NCI-H2227 treated with DMSO at 0.1 percent for 48 hours (cell line): ENCODE measurements at places on chromosomes 13 and 19.
A peak's percentile ranks its signal among the peaks of the same experiment; 100 is the strongest.

DNA sequence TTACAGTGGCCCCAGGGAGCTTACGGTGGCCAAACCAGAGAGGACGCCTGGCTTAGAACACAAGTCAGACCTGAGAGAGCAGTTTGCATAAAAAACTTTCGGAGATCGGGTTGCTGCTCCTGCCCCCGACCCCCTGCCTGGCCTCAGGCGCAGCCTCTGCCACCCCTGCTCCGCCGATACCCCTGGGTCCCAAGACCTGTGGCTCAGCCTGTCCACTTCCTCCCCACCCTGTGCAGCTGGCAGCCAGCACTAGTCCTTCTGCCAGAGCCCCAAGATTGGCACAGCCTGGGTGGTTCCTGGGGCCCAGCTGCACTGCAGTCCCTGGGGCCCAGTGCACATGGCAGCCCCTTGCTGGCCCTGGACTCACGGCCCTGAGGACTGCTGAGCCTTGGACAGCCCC, 56.2 kb upstream of the SOX1 start:
- DNase-seq: no peak

DNA sequence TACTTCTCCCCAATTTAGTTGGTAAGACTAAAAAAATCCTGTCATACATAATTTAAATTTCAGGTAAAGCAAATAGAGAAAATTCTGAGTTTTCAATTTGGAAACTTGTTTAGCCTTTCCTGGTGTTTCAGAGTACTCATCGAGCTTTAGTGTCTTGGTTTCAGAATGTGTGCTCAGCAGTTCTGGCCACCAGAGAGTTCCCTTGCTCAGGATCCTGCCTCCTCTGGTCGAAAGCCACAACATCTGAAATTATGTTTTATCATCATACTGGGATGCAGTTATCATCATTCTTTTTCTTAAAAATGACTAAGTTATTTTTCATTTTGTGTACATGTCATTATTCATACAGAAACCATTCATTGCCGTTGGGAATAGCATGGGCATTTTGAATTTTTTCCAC, 263.2 kb upstream of the SPRY2 start:
- DNase-seq: no peak

DNA sequence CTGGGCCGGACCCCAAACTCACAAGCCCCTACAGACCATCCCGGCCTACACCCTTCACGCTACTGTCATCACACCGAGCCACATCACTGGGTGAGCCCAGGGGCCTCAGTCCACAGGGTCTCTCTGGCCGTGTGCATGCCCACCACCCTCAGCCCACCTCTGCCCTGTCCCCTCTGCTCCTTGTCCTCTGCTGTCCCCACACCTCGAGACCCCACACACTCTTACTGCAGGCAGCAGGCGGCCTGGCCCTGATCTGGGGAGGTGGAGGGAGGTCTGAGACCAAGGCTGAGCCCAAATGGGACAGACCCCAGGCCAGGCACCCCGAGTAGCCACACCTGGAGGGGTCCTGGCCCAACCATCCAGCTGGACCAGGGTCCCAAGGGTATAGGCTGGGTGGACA, 35.2 kb downstream of the PEPD start:
- DNase-seq: no peak

DNA sequence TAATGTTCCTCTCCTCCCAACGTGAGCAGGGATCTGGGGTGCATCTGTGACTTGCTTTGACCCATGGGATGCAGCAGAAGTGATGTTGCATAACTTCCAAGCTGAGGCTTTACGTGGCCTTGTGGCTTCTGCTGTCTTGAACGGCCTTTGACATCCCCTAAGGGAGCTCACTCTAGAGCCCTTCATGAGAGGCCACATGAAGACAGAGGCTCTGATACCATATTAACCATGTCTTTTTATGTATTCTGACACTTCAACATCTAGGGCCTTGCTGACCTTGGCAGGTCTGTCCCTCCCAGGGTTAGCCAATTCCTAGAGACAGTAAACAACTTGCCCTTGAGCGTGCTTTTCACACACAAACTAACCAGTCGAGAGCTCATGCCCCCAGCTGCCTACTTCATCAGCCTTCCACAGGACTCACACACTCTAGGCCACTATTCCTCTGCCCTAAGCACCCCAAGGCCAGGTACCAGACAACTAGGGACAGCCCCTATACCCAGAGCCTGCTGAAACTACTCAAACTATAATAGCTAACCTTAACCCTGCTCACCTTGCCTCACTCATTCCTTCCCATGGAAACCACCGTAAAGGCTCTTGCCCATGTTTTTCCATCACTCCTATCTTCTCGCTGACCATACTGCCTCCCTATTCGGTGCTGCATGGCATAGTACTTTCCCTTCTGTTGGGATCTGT, 45.4 kb downstream of the CCDC70 start:
- DNase-seq: no peak

DNA sequence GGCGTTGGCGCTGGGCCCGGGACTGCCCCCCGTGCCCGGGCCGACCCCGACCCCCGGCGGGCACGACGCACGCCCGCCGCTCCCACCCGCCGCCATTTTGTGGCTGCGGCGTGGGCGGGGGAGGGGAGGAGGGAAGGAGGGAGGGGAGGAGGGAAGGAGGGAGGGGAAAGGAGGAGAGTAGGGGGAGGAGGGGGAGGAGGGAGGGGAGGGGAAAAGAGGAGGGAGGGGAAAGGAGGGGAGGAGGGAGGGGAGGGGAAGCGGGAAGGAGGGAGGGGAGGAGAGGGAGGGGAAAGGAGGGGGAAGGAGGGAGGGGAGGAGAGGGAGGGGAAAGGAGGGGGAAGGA, at the start of gene BTBD2:
Gene BTBD2 (minus strand): TSS at position 107 of the 343 bp plus-strand sequence. CDS start 11 bp downstream, at position 96.
- no peak for DNase-seq

- DNase-seq: no peak
Measured at GRCh38 chr13:29067306-29067945, 247.3 kb downstream of the MTUS2 start.

DNA sequence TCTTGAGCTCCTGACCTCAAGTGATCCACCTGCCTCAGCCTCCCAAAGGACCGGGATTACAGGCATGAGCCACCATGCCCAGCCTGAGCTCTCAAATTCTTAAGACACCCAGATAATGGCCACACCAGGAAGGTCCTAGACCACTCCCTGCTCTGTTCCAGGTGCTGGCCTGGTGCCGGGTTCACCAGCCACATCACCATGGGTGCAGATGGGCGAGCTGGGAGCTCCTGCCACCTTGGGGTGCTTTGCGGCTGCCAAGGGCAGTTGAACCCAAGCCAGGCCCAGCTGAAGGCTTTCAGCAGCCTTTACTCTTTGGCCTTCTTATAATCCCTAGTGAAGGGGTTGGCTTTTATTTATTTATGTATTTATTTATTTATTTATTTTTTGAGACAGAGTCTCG, 4.9 kb downstream of the HPN start:
- DNase-seq: no peak

DNA sequence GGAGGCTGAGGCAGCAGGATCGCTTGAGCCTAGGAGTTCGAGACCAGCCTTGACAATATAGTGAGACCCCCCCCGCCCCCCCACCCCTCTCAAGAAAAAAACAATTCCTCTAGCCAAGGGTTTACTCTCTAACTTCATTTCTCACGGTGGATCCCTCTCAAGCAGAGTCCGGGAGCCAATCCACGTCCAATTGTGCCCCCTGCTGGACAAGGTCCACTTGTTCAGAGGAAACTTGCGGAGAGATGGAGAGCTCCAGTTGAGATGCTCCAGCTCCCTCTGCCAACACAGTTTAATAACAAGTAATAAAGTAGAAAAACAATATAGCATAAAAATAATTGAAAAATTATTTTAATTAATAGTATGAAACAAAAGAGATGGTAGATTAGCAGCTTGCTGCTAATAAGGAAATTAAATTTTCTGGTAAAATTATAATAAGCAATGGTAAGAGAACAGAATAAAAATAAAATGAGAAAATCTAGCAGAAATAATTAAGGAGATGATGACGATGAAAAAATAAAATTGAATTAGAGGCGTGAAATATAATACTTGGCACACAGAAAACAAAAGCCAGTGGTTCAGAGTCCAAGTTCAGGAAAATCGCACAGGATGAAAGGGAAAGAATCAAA, 14.5 kb upstream of the SIGLEC14 start:
- DNase-seq: peak; percentile 35

DNA sequence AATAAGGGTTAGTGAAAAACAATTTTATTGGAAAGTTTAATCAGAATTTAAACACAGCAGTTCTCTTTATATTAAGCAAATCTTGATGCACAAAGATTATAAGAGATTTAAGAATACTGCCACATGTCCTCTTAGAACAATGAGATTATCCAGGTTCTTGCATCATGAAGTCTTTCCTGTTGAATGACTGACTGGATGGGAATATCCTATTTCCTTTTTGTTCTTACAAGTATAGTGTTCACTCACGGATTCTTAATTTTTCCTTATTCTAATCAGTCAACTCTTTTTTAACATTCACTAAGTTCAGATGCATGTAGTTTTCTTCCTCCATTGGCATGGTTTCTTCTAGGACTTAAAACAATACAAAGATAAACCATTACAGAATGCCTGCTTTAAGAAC, 10.1 kb downstream of the URI1 start:
- DNase-seq: no peak

DNA sequence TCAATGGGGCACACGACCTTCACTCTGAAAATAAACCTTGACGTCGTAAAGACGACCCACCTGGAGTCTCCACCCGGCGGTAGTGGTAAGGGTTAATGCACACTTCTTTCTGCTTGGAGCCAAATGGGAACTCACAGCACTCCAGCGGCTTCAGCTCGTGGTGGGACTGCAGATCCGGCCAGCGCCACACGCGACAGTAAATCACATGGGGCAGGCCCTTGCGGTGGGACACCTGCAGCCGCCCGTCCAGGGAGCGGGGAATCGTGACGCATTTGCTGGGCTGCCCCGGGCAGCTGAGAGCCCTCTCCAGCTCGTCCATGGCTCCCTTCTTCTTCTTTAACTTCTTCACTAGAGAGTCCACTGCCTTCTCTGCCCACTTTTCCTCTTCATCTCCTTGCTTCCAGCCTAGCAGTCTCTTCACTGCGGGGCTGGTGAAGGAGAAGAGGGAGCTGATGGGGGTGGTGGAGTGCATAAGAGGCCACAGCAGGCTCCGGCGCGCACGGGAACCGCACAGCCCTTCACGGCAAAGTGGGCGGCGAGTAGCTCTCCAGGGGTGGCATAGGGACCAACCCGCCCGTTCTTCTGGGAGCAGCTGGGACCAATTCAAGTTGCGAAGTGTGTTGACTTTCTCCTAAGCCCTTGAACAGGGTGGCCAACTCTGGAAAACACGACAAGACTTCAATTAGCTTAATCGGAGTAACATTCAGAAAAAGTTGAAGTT, 40.7 kb downstream of the SMAD9 start:
- no peak for DNase-seq

DNA sequence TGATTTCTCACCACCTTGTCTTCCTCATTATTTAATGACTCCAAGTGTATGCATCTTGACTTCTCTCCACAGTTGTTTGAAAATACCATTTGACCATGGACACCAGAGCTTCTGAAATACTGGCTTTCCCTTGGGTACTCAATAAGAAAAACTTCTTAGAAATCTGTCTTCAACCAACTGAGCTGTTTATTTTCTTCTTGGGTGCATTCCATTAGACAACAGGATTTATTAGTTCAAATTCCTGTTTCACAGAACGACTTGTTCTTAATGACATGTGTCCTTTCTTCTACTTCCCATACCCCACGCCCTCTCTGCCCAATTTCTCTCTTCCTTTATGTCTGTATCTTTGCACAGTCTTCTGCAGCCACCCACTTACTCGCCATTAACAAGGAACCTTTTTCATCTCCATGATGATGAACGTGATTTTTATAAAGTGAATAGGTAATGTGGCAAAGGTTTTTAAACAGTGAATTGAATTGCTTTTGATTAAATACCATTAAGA, 11.3 kb upstream of the ITM2B start:
- DNase-seq: no peak

- DNase-seq: peak; percentile 66
Measured at GRCh38 chr19:4749870-4750590, 26.4 kb upstream of the DPP9 start.

GRCh38 chr19:45413497-45413896, 7.1 kb downstream of the POLR1G start:
- no peak for DNase-seq

GRCh38 chr13:39419068-39419467, 183.9 kb downstream of the LHFPL6 start:
- DNase-seq: no peak

DNA sequence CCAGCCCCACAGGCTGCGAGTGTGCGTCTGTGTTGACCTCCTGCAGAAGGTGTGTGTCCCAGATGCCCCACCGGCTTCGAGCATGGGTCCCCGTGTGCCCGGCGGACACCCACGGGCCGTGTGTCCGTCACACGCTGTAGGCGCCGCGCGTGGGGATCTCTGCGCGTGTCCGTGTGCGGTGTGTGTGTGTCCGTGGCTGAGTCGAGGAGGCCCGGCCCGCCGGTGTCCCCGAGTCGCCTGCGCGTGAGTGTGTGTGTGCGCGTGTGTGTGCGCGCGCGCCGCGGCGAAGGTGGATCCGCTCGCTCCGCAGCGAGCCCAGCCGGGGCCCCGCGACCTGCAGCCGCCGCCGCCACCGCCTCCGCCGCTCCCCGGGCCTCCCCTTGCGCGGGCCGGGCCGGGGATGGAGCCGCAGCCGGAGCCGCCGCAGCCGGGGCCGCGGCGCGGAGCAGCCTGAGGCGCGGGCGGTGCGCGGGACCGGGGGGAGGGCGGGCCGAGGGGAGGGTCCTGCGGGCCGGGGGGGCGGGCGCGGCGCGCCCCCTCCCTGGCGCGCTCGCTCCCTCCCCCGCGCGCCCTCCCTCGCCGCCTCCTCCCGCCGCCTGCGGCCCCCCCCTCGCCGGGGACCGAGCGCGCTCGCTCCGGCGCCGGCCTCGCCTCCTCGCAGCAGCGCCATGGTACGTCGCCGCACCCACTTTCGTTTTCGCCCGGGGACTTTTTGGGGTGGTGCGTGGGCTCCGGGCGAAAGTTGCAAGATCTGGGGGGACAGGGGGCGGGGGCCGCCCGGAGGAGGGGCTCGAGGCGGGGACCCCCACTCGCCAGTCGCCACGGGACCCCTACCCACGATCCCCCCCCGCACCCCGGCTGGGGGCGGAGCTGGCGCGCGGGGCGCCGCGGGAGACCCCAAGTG, 7.1 kb upstream of the NFIC start:
- peak; percentile 6 for DNase-seq

DNA sequence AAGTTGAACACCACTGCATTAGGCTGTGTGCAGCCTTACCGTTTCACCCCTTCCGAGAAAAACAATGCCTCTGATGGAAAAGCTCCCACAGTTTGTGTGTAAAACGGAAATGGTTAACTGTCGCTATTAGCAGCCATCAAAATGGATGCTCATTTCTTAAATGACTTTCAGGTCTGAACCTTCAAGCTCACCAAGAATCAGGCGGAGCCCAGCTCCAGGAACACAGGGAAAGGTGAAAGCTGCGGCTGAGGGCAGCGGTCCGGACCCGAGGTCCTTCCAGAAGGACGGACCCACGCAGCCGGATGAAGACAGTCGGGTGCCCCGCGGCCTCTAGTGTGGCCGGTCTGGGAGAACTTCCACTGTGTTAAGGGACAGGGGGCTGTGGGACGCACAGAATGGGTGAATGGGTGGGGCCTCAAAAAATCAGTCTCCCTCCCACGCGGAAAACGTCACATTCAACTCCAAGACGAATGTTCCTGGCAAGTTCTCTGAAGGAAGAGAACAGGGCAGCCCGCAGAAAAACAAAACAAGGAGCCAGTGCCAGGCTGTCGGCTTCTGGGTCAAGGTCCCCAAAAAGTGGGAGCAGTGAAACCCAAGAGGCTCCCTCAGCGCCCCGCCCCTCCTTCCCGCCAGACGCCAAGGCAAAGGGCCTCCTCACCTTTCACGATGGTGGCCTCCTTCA, 4.9 kb downstream of the IRS2 start:
- DNase-seq: no peak
